ENCODE measurements at places on chromosomes 12 and 14. TPM values are rescaled to one million over a fixed set of nuclear protein-coding genes. Genes with fewer than 3 reads are reported as not detected.

Gene DICER1
- 24.6 TPM for total RNA-seq

Gene KCNMB4
- total RNA-seq: 0.22 TPM

Gene AVPR1A
- not detected for total RNA-seq

Gene RPL10L
- not detected for total RNA-seq

Gene RFLNA
- 0.20 TPM for total RNA-seq

Gene HVCN1
- 2.2 TPM for total RNA-seq

Gene FOXN4
- not detected for total RNA-seq

Gene ZNF385A
- 0.65 TPM for total RNA-seq

Gene DEPDC4
- 0.20 TPM for total RNA-seq

Gene TSPAN8
- not detected for total RNA-seq

Gene SOAT2
- total RNA-seq: not detected

GRCh38 chr12:44544018-44544417 lies 332.1 kb downstream of the NELL2 start:
- no peak for DNase-seq

GRCh38 chr12:4286771-4287317 lies 13.3 kb downstream of the CCND2 start:
- DNase-seq: no peak

DNA sequence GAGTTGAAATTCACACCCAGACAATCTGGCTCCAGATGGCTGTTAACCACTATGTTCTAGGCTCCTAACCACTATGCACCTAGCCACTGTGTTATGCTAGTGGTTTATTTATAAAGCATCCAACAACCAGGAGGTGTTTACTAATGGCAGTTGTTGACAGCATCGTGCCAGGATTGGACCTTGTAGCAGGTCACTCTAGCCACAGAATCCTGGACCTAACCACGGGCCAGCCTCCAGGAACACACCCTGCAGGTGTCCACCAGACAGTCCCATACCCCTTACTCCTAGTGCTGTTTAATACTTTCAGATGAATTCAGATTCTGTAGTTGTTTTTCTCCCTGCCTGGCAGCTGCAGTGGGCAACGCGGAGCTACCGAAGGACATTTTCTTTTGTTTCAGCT lies 109.4 kb upstream of the MYL2 start:
- no peak for DNase-seq

GRCh38 chr14:63524537-63525155 lies 18.5 kb downstream of the PPP2R5E start:
- no peak for DNase-seq

- DNase-seq: no peak
These were observed 11.1 kb downstream of the BCL11B start for GRCh38 chr14:99260587-99261551.

GRCh38 chr14:81829447-81829846 lies 295.8 kb upstream of the SEL1L start:
- no peak for DNase-seq

DNA sequence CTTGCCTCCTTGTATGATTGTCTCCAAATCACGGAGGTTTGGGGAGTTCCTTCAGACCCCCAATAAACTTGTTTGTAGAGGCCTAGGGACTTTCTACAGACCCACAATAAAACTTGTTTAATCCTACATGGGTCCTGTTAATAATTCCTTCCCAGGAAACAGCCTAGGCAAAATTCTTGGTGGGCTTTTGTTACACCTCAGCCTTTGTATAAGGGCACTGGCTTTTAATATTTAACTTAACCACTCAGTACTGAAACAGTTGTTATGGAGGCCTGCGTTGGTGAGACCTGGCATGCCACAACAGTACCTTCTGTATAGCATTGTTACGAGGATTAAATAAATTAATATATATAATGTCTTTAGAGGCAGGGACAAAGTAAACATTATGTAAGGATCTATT lies 32.7 kb upstream of the FAR2 start:
- no peak for DNase-seq

DNA sequence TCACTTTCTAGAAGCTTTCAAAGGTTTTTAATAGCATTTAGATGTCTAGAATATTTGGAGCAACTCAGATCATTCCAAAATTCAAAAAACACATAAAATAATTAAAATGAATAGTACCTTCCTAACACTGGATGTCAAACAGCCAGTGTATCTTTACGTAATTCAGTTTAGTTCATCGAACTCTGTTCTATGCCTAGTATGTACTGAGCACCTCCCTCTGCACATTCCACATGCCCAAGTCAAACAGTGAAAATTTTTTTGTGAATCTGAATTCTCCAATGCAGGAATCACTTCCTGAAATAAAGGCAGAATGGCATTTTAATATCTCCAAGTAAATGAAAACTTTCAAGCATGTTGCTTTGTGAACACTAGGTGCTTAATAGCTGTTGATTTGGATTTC lies 192.3 kb downstream of the C12orf42 start:
- DNase-seq: no peak

DNA sequence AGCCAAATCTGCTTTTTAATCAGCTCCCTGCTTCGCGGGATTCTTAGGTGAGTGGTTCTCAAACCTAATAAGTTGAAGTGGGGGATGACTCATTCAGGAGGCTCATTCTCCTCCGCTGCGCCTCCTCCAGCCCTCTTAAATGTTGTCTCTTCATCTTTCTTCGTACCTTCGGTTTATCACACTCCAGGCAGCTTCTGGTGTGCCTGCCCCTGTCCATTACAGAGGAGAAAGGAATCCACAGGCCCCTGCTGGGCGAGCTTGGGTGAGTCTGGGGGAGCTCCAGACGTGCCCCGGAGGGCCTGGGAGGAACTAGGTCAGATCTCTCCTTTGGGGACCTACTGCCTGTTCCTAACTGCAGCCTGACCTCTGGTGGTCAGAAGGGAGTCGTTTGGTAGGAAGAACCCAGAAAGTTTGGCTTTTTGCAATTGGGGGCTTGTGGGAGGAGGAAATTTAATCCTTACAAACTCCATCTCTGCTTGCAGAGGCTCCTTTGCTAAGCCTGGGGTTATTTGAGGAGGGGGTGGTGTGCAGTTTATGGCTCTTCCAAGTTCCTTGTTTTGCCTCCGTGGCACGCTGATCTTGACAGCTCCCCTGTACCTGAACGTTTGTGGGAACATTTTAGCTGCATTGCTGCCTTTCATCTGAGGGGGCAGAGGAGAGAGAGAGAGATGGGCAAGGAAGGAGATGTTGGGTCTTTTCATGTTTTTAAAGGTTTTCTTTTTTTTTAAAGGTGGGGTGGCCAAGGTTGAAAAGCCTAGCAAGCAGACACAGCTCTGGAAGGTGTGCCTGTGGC lies 84.1 kb upstream of the GNG2 start:
- peak; percentile 66 for DNase-seq

- no peak for DNase-seq
These were observed at the start of gene HCAR1 for GRCh38 chr12:122730215-122731014. Gene HCAR1 (minus strand): TSS chr12:122730844. CDS start chr12:122730339, 505 bp downstream.

GRCh38 chr12:49974231-49974675 lies 1.5 kb downstream of the AQP6 start:
- DNase-seq: peak; percentile 80

- DNase-seq: no peak
These were observed 351.3 kb downstream of the TMEM121 start for GRCh38 chr14:105877645-105878044.

- DNase-seq: peak; percentile 22
These were observed 59.8 kb downstream of the SUDS3 start for GRCh38 chr12:118436002-118436730.

- peak; percentile 82 for DNase-seq
These were observed 52.2 kb downstream of the GOLGA5 start for GRCh38 chr14:92846162-92846897.

DNA sequence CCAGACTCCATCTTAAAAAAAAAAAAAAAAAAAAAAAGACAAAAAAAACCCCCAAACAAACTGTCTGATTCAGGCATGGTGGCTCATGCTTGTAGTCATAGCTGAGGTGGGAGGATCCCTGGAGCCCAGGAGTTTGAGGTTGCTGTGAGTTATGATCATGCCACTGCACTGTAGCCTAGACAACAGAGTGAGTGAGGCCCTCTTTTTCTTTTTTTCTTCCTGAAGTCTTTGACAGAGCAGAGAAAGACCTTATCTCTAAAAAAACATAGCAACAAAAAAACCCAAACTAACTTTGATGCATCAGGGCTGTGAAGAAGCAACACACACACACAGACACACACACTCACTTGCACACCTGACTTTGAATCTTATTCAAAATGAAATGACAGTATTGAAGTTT lies 7.7 kb upstream of the AMN1 start:
- DNase-seq: no peak

DNA sequence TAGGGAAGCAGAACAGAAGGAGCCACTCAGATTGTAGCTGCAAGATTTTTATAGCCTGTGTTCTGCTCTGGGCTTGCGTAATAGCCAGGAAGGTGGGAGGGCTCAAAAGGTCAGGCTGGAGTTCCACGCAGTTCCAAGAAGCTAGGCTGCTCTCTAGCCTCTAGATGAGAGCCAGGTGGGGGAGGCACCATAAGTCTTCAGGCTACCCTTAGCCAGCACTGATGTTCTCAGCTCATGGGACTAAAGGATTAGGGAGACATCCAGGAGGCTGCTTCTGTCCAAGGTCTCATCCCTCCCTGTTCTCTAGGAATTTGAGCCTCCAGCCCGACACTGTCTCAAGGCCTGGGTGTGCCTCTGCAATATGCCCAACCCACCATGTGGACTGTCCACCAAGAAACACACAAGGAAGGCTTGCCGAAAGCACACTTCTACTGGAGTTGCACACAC lies 1.7 kb downstream of the LMBR1L start:
- no peak for DNase-seq

DNA sequence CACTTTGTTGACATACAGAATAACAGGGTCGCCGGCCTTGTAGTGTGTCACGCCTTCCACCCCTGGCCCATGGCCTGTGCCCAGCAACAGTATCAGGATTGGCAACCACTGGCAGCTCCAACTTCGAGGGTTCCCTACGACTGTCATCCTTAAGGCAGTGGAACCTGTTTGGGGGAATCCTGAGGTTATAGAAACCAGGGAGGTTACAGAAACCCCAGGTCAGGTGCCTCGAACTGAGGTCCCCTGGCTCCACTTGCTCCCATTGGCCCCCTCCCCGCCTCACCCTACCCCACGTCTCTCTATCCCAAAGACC lies 412 bp downstream of the TM9SF1 start:
- DNase-seq: no peak

- no peak for DNase-seq
These were observed at the start of gene SLC7A8 for GRCh38 chr14:23183479-23183878. Gene SLC7A8 (minus strand): TSS chr14:23183660. CDS start chr14:23182914, 746 bp downstream.

DNA sequence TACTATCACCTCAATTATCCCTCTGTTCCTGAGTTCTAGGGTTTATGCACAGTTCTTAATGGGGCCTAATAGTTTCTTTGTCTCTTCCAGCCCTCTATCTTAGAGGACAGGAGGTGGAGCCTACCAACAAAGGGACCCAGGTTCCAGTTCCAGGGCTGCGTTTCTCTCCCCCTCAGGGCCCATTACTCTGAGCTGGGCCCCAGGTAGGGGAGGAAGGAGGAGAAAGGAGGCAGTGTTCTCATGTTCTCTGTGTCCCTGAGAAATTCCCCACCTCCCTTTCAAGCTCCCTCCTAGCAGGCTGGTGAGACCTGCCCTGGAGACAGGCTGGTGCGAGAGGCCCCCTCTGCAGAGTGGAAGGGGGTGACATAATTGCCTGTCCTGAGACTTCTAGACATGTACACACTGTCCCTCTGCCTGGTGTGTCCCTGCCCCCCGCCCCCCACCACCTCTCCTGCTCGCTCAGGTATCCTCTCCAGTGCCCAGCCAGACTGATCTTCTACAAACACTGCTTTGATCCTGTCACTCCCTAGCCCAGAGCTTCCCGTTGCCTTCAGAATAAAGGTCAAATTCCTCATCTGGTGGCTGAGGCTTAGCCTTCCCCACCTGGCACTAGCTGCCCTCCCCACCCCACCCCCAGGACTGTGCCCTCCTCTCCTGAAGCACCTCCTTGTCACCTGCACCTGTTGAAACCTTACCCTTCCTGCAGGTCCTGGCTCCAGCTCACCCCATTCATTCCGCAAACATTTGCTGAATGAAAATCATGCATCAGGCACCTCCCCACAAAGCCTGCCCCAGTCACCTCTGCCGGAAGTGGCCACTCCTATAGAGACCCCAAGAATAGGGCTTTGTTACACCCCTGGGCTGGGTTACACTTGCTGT lies 21.1 kb upstream of the KRT8 start:
- no peak for DNase-seq
